ENCODE measurements at places on chromosomes 12 and 14. TPM values are rescaled to one million over a fixed set of nuclear protein-coding genes. Genes with fewer than 3 reads are reported as not detected.

DNA sequence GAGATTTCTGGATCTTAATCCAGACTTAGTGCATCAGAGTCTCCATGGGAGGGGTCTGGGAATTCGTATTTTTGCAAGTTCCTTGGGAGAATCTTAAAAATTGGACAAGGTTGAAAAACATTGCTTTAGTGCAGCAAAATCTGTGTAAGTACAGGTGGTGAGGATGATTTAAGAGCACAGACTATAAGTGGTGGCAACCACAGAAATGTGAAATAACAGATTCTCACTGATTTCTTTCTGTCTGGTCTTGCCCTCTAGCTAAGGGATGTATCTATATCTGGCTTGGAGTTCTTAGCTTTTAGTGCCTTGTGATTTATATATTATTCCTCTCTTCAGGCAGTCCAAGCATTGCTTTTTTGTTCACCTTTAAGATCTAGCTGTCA, 116.2 kb downstream of the DIP2B start:
- no peak for DNase-seq

DNA sequence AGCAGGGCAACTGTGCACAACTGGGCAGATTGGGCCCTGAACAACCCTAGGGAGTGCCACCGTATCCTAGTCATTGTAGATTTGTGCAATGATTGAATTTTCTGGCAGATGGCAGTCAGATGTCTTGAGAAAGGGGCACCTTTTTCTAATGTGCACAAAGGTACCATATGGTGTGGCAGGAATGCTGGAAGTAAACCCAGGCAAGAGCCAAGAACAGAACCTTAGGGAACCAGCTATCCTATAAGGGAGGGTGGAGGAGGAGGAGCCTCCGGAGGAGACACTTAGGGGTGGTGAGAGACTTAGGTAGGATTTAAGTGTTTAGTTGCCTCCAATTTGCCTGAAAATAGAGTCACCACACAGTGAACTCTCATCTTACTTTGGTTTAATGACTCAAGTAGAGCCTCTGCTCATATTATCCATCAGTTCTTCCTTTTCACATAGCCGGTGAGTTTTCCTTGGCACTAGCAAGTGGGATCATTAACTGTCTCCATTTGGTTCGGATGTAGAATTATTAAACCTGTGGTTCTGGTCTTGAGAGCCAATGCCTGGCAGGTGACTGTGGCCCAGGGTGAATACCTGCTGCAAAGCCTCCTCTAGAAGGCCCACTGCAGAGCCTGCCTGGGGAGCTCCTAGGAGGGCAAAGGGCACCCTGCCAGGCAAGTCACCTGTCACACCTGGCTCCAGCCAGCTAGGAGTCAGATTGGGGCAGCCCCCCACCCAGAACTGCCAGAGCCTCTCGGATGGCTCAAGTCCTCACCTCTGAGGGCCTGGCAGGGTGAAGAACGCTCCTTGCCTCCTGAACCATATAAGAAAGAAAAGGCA, 184.4 kb upstream of the HIF1A start:
- DNase-seq = no peak

DNA sequence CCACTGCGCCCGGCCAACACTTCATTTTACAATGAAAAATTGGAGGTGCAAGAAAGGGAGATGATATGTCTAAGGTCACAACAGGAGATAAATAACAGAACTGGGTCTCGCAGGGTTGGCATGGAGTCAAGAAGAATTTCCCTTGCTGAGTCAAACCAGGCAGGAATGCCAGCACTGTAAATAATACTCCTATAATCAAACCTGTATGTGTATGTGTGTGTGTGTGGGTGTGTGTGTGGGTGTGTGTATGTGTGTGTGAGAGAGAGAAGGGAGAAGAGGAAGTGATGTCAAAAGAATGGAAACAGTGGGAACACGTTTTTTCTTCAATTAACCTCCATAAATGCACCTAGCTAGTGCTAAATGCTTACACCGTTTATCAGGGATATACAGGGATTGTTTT, 70.4 kb downstream of the TMEM116 start:
- no peak for DNase-seq

- no peak for DNase-seq
Observed at GRCh38 chr12:4115570-4115969, 158.0 kb upstream of the CCND2 start.

DNA sequence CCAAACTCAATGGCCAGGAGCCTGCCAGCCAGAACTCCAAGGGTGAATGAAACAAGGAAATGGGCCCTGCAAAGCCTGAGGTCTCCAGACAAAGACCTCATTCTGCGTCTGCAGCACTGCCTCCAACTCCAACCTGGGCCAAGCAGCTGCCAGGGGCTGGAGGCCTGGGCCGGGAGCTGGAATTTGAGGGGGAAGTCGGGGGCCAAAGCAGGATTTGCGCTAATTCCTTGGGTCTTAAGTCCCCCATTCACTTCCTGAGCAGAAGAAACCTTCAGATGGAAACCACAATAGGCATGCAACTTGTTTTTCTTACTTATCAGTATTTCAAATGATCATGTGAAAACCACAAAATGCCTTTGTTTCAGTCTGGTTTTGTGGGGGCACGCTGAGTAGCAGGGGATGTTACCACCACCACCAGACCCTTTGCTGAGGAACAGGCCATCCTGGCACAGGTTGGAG, 23.0 kb upstream of the TC2N start:
- DNase-seq = no peak

GRCh38 chr12:113874999-113875561, 91.0 kb downstream of the RBM19 start:
- no peak for DNase-seq

- DNase-seq = no peak
Observed at GRCh38 chr12:90839346-90839745, 115.6 kb downstream of the CCER1 start.

GRCh38 chr12:132837693-132838409, 9.2 kb upstream of the GOLGA3 start:
- no peak for DNase-seq

GRCh38 chr12:55684761-55685370, 22.8 kb downstream of the ITGA7 start:
- no peak for DNase-seq

DNA sequence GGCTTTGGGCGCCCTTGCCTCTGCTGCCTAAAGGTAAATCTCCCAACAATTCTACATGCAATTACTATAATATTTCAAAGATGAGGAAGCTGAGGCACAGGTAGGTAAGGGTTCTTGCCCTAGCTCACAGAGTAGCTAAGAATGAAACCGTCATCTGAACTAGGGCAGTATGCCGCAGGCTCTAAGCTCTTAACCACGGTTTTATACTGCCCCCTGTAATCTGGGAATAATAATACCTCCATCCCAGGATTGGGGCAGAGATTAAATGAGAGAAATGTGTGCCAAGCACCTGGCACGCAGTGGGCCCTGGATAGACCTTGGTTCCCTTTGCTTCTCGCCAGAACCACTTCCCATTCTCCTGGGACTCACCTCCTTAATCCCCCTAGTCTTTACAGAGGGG, 1.5 kb upstream of the HRK start:
- DNase-seq = no peak

The RDH12 gene
- total RNA-seq = not detected

The TPH2 gene
- not detected for total RNA-seq

DNA sequence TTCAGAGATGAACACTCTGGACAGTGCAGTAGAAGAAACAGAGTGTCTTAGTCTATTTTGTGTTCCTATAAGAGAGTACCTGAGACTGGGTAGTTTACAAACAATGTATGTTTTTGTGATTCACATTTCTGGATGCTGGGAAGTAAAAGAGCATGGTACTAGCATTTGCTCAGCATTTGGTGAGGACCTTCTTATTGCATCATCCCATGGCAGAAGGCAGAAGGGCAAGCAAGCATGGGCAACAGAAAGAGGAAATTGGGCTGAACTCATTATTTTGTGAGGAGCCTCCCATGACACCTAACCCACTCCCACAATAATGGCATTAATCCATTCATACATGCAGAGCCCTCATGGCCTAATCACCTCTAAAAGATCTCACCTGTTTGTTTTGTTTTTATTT, 8.0 kb downstream of the ANKS1B start:
- no peak for DNase-seq

The ACRBP gene
- 0.54 TPM for total RNA-seq

GRCh38 chr12:95922231-95922630, 20.2 kb downstream of the CCDC38 start:
- no peak for DNase-seq

DNA sequence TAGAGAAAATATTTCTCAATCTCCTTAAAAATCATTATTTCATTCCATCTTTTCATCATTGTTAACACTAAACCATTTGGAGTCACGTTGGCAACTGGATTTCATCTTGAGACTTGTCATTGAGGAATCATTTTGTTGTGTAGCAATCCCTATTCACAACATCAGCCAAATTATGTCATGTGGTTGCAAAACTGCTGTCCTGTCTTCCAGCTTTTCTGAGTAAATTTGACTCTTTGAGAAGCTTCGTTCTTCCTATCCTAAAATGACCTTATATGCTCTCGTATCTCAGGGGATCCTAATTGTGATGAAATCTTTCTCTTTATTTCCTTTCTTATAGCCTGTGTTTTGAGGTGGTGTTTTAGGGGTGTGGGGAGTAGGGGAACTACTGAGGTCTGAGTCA, 30.6 kb upstream of the KICS2 start:
- no peak for DNase-seq

GRCh38 chr14:93333631-93334103, 831 bp upstream of the BTBD7 start:
- no peak for DNase-seq

DNA sequence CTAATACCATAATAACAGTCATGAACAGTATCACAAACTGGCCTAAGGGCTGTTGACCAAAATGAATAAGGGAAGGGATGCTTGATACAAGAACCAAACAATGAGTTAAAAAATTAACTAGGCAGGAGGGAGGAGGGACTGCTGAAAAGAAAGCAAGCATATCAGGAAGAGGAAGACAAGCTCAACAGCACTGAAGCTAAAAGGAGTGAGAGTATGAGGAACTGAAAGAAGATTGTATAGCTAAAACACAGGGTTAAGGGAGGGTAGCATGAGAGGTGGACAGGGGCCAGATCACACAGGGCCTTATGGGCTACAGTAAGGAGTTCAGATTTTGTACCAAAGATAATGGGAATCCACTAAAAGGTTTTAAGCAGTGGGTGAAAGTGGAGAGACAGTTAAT, 34.1 kb downstream of the ITGA7 start:
- DNase-seq = no peak

DNA sequence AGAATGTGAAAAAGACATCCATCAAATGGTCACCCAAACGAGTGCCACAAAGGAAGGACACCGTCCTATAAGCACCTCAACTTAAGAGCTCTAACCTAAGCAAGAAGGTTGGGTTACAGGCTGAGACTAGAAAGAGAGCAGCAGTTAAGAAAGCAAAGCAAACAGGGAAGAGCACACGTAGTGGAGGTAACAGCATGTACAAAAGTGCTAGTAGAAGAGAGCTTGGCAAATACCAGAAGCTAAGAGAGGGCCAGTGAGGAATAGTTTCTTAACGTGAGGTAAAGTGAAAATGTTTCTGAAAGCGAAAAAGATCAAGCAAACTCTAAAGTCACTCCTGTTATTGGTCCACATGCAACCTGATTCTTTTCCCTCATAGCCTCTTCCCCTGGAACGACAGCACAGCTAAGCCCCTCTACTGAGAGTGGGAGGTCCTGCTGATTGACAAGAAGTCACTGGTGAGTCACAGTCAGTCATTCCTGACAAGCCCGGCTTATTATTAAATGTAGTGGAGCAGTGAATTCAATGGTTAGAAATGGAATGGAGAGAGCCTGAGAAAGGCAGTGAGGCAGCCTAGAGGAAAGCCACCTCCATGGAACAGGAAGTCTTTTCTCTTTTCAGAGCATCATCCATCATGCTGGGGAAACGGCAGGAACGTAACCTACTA, 204.4 kb downstream of the SLC25A21 start:
- DNase-seq = no peak

GRCh38 chr12:27434673-27435565, 11.6 kb upstream of the SMCO2 start:
- DNase-seq = no peak

The NINJ2 gene
- total RNA-seq = 1.9 TPM

DNA sequence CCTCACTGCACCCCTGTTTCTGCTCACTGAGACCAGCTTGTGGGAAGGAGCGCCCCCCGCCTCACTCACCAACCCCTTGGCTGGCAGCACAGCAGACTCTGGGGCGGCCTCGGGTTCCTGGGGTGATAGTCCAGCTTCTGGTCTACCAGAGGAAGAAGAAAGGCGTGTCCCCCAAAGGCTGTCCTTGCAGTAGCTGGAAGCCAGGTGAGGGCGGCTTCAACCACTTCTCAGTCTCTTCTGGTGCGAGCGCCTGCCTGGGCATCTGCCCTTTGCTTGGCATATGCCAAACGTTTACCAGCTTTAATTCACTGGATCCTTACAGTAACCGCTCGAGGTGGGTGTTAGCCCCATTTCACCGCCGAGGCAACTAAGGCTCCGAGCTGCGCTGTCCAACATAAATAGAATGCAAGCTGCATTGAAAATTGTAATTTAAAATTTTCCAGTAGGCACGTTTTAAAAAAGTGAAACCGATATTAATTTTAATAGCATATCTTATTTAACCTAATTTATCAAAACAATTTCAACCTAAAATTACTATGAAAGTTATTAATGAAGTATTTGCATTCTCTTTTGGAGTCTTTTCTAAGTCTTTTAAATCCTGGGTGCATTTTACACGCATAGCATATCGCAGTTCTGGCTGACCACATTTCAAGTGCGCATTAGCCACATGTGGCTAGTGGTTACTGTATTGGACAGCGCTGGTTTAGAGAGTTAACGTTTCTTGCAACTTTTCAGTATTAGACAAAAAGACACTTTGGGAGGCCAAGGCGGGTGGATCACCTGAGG, 872 bp downstream of the FAM177A1 start:
- DNase-seq = no peak

The IFNG-AS1 gene
- total RNA-seq = not detected

DNA sequence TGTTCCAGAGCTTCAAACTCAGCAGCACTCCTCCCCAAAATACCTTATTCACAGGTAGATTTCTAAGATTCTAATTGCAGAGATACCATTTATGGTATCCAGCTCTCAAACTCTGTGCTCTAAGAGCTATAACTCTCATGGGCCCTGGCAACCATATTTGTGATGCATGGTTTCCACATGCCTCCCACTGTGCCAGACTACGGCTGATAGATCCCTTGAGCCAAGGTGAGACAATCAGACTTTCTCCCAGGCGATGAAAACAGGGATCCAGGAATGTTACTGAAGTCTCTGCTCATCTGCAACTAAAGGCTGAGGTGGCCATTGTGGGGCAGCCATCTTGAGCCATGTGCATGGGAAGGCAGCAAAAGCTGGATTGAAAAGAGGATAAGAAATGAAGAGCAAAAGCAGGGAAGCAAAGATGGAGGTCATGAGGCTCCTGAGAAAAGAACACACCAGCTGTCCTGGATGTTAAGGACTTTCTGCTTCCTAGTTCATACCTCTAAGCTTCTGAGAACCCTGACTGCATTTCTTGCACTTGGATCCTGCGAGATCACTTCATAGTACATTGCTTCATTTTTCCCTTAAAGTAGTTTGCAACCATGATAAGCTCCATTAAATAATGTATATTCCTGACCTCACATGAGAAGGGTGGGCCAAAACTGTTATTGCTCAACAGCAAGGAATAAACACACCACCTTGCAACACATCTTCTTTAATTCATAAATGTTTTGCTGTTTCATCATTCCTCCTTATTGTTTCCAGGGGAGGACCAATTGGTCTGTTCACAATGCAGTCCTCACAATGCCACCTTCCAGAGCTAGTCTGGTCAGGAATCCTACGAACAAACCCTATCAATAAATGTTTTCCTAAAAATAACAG, 5.4 kb downstream of the EGLN3 start:
- DNase-seq = no peak

The MAP3K12 gene
- 32.2 TPM for total RNA-seq
